NCI-H774 (cell line): ENCODE measurements at places on chromosomes 5 and 9.

- DNase-seq = no peak
Observed at GRCh38 chr5:136012041-136012804, 16.6 kb upstream of the TGFBI start.

DNA sequence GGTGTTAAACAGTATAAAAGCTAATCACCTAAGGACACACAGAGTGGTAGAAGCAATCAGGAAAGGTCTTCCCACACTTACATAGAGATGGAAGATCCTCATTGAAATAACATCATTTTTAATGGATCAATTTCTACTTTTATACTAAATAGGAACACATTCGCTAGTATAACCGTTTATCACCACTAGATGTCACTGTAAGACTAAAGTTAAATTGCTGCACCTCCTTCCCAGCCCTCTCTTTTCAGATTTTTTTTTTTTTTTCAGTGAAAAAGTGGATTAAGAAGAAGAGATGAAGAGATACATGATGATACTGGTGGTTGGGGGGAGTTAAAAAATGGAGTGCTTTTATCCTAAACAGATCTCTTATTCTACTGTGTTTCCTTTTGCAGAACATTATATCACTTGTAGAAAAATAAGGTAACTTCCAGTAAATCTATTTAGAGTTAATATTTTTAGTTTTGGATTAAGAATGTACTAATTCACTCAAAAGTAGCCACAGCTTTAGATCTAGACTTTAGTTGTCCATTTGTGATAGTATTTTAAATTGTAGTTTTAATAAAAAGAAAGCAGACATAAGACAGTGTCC, 116.9 kb upstream of the ARRDC3 start:
- DNase-seq = peak; percentile 58

DNA sequence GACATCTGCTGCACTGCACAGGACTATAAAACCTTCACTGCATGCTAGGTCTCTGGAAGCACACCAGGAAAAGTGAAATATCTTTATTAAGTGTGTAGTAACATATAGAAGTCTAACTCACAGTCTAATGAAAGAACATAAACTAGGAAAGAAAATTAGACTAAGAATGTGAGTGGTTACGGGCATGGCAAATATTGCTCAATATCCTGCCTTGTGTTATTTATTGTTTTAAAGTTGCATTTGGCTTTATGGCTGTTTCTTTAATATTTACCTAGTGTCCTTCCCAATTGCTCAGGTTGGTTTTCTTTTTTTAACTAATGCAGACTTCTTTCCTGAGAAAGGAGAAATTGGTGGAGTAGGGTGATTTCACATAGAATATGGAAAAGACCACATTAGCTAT, 342.4 kb downstream of the KIAA0825 start:
- DNase-seq = no peak

GRCh38 chr5:24819841-24820240, 175.1 kb upstream of the CDH10 start:
- peak; percentile 62 for DNase-seq

DNA sequence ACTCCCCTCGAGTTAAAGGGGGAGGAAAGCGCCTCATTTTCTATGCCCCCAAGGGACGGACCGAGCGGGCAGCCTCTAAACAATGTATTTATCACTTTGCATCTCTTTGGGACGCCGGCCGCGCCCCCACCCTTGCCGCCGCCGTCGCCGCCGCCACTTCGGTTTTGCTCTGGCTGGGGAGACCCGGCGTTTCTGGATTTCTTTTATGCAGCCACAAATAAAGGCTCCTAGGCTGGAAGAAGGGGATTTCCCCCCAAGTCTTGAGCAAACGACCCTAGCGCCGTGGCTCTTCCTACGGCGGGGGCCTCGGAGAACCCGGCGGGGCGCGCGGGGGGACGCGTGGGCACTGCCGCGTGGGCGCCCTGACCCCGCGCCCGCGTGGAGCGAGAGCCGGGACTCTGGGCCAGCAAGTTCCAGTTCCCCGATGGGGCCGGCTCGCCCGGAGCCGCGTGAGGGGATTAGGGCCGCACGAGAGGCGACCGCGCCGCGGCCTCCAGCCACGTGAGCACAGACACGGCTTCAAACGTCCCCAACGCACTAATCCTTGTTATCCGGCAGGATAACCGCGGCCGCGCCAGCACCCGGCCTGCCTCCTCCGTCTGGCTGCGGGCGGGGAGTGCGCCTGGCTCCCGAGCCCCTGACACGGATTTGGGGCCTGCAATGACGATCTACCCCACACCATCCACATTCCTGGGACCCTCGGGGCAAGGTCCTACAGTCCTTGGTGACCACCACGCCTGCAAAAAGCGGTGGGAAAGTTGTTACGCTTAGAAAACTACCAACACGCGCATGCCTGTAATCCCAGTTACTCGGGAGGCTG, 7.9 kb upstream of the NEUROG1 start:
- no peak for DNase-seq

DNA sequence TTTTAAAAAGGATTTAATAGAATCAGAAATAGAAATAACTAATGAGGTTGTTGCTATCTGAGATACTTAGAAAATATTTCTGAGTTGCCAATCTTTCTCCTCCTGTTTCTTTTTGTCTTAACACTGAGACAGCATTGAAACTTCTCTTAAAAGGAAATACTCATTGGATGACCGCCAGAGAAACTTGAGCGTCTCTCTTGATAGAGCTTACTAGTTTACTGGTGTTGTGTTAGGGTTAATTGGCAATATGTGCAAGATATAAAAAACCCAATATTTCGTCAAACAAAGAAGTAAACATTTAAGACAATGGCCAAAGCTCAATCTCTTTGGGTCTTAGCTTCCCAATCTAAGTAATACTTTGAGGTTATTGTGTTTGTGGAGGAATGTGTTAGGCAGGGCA, 176.4 kb upstream of the CHD1 start:
- no peak for DNase-seq

- DNase-seq = no peak
Observed at GRCh38 chr5:31064215-31064614, 129.3 kb upstream of the CDH6 start.

DNA sequence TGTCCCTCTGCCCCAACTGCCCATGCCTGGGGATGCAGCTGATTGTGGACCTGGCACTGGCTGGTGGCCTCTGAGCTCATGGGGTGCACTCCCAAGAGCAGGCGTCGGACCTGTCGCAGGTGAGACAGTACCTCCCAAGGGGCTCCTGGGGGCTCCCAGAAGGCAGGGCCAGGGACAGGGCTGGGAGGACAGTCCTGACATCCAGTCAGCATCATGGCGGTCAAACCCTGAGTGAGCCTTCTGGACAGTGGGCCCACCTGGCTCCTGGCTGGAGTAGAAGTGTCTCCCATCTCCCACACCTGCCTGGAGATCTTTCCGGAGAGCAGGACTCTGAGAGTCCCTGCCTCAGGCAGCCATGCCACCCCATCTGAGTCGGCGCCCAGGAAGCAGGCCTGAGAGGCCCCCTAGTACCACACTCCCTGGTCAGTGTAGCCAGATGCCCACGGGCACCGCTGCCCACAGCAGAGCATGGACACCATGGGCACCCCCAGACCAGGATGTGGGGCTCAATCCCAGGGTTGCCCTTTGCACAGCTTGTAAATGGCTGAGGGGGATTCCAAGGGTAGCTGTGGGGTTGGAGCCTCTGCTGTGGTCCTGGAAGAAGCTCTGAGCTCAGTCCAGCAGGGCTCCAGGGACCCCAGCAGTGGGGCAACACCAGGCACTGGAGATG, 6.6 kb downstream of the LCN9 start:
- no peak for DNase-seq

- no peak for DNase-seq
Observed at GRCh38 chr5:5882706-5883105, 460.2 kb downstream of the ICE1 start.

- DNase-seq = no peak
Observed at GRCh38 chr5:138686668-138687067, 66.6 kb upstream of the CTNNA1 start.

DNA sequence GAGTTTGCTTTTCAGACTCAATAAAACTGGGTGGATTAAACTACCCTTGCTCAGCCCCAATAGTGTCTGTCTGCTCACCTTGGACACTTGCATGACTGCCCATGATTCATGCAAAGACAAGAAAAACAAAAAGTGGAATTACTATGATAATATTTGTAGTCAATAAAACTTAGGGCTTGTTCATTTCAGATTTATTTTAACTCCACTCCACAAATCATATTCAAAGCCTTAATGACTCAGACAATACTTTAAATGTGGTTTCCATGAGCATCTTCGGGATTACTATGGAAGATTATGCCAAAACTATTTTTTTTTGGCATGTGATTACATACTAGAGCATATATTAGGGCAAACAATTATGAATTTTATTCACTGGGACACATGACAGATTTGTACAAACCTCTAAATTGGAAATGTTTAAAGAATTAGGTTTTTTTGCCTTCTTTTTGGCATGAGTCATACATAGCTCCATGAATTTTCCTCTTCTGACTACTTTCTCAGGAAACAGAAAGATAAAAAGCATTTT, 468.9 kb downstream of the ACTL7B start:
- no peak for DNase-seq

DNA sequence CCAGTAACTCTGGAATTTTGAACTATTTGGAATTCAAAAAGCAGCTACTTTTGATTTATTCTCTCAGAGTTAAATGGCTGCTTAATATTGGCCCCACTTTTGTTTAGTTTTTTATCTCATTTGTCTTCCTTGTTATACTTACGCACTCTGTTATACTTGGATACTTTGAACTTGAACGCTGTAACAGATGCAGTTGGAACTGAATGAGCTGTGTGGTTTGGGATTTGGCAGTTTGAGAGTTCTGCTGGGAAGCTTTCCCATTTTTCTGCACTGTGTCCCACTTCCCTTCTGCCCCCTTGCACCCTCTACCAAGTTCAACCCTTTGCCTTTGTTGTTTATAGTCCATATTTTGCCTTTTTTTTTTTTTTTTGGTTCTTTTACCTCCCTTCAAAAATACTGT, 3.8 kb downstream of the RHOBTB3 start:
- no peak for DNase-seq

GRCh38 chr5:10580531-10581423, 16.9 kb downstream of the ANKRD33B start:
- no peak for DNase-seq

DNA sequence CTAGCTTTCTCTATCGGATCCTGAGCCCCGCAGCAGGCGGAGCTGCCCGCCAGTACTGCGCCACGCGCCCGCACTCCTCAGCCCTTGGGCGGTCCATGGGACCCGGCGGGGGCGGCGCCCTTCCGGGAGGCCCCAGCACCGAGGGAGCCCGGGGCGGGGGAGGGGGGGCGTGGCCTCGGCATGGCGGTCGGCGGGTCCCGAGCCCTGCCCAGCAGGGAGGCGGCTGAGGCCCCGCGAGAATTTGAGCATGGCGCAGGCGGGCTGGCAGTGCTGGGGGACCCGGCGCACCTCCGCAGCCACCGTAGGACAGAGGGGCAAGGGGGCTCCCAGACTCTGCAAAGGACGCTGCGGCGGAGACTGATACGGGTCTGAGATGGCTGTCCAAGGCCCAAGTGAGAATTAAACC, 6.8 kb downstream of the ZDHHC11B start:
- no peak for DNase-seq

DNA sequence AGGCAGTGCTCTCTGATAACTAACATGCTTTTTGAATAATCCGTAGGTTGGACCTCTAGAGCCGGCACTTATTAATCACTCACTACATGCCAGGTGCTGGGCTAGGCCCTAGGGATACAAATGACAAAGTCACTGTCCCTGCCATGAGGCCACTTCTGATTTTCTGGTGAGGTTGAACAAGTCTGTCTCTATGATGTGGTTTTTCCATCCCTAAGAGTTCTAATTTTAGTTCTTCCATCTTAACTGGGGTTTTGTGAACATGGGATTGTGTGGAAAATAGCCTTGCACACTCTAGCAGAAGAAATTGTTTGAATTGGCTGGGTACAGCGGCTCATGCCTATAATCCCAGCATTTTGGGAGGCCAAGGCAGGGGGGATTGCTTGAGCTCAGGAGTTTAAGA, 64.6 kb downstream of the IL31RA start:
- DNase-seq = no peak

DNA sequence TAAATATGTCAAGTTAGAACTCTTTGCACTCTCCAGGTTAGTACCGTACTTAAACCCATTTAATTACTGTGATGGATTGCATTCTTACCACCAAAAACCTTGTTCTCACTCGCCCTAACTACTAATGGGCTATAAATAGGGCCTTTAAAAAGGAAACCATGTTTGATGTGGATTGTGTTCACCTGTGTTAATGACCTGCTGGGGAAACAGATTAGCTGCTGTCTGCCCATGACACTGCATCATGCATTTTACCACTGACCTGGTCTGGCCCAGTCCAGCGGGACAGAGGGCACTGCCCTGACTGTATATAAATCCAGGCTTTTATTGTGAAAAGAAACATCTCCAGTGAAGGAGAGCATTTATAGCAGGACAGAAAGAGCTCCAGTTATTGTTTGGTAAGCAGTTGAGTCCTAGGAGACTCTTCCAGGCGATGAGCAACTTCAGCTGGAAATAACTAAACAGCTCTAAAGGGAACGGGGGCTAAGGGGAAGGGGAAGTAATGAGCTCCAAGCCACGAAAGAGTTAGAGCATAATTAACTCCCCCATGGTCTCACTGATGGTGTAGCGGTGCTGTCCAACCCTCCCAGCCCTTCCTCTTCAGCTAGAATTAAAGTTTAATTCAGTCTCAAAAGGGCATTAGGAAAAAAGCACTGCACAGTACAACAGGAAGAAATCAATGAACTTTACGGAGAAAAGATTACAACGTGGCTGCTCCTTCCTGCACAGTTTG, 303.1 kb downstream of the ENC1 start:
- peak; percentile 48 for DNase-seq

GRCh38 chr5:171484460-171484899, 65.0 kb downstream of the FGF18 start:
- no peak for DNase-seq

DNA sequence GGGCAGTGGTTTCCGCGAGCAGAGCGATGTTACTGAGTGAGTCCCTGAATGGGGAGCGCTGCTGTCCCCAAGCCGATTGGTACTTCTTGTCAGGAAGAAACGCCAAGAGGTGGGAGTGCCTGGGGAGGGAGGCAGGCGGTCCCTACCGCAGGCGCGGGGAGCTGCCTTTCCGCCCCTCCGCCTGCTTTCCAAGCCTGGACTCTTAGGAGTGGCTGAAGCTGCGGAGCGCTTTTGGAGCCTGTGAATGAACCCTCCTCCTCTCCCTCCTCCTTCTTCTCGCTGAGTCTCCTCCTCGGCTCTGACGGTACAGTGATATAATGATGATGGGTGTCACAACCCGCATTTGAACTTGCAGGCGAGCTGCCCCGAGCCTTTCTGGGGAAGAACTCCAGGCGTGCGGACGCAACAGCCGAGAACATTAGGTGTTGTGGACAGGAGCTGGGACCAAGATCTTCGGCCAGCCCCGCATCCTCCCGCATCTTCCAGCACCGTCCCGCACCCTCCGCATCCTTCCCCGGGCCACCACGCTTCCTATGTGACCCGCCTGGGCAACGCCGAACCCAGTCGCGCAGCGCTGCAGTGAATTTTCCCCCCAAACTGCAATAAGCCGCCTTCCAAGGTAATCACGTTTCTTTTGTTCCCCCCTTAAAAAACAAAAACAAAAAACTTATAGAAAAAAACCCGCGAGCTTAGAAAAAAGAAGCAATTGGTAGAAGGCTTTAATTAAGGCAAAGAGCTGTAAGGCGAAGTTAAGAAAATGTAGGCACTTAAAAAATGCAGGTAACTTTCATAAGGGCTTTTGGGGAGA, at the start of gene VCAN:
Gene VCAN (plus strand): TSS at position 340 of the 808 bp plus-strand sequence. CDS start 11,775 bp downstream, outside the sequence.
- DNase-seq = no peak

- no peak for DNase-seq
Observed at GRCh38 chr5:135832941-135833920, 1.2 kb upstream of the SLC25A48 start.

GRCh38 chr9:84397822-84398221, 57.3 kb upstream of the SLC28A3 start:
- DNase-seq = no peak

GRCh38 chr9:97237951-97238889, 69.2 kb upstream of the CCDC180 start:
- peak; percentile 93 for DNase-seq

GRCh38 chr5:149496917-149497316, 54.3 kb downstream of the CSNK1A1 start:
- DNase-seq = no peak
